ENCODE measurements at places on chromosomes 1 and 21. TPM values are rescaled to one million over a fixed set of nuclear protein-coding genes. Genes with fewer than 3 reads are reported as not detected.

- peaks cover 18% of the 10 kb centered on the region for H3K4me1 ChIP-seq
- no peak for DNase-seq
- no peaks in the 10 kb centered on the region for H3K27me3 ChIP-seq
- H3K4me3 ChIP-seq, result no peak overlapping the region
- no peaks in the 10 kb centered on the region for H3K36me3 ChIP-seq
Observed at GRCh38 chr1:155072531-155073289, 5.9 kb upstream of the EFNA3 start.

DNA sequence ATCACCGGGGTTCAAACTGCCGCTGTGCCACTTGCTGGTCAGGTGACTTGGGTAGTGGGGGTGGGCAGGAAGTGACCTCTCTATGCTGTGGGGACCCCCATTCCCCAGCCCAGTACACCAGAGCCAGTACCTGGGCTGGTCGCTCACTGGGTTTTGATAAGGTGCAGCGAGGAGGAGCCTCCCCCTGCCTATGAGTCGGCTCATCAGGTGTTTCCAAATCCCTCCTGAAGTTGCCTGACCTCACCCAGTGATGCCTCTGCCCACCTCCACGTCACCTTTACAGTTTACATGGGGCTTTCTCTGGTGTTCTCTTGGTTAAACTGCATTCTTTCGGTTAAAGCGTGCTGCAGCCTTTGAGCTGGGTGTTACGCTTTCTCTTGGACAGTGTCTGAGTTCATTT is 58.2 kb downstream of the ARHGEF10L start:
- no peak for DNase-seq
- H3K4me3 ChIP-seq, result no peak overlapping the region
- H3K4me1 ChIP-seq, result peaks cover 50% of the 10 kb centered on the region
- H3K27me3 ChIP-seq, result no peaks in the 10 kb centered on the region

- no peaks in the 10 kb centered on the region for H3K27me3 ChIP-seq
- no peak overlapping the region for H3K4me3 ChIP-seq
- DNase-seq, result no peak
- no peak overlapping the region for H3K27ac ChIP-seq
- no peaks in the 10 kb centered on the region for H3K36me3 ChIP-seq
- no peaks in the 10 kb centered on the region for H3K4me1 ChIP-seq
Observed at GRCh38 chr1:170471398-170472053, 60.4 kb upstream of the GORAB start.

DNA sequence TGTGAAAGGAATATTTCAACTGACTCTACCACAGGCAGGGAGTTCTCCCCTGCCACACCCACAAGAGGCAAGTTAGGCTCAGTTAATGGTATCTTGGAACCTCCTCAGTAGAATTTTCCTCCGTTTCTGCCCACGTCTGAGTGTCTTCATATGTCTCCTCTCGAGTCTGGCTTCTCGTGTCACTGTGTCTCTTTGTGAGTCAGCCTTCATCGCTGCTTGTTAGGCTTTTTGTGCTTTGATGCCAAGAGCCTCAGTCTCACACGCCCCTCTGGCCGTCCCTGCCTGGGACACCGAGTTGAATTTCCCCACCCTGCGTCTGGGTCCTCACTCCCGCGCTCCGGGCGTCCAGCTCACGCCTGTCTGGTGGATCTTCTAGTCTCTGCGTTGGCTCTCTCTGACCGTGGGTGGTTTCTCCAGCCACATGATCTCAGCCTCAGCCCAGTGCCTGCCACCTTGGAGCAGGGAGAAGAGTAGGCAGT is 125.7 kb upstream of the GADD45A start:
- peak overlapping the region; percentile 59 for H3K27ac ChIP-seq
- H3K4me1 ChIP-seq, result peaks cover 73% of the 10 kb centered on the region
- peak overlapping the region; percentile 49 for H3K4me3 ChIP-seq
- H3K27me3 ChIP-seq, result no peaks in the 10 kb centered on the region
- no peak for DNase-seq

DNA sequence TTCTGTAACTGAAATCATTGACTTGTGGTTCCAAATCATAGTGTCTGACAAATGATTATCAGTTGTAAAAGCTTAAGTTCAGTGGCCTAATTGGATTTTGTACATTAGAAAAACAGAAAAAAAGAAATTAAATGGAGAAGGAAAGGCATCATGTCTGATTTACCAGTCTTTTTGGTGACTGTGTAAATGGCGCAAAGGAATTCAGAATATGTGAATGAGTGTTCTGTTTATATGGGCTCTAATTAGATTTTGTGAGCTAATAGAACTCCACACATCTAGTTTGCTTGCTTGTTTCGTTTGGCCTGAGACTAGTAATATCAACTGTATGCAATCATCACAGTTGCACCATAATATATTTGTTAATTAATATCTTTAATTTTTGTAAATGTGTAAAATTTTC is 151.7 kb downstream of the PLA2G4A start:
- H3K4me3 ChIP-seq, result no peak overlapping the region
- DNase-seq, result no peak
- H3K36me3 ChIP-seq, result no peaks in the 10 kb centered on the region
- no peaks in the 10 kb centered on the region for H3K4me1 ChIP-seq
- H3K27ac ChIP-seq, result no peak overlapping the region

- H3K27ac ChIP-seq, result no peak overlapping the region
- DNase-seq, result no peak
- H3K4me3 ChIP-seq, result no peak overlapping the region
- H3K27me3 ChIP-seq, result no peaks in the 10 kb centered on the region
- peaks cover 32% of the 10 kb centered on the region for H3K4me1 ChIP-seq
Observed at GRCh38 chr1:92964316-92964715, 3.1 kb upstream of the DIPK1A start.

- no peak overlapping the region for H3K4me3 ChIP-seq
- no peak overlapping the region for H3K27ac ChIP-seq
- DNase-seq, result no peak
Observed at GRCh38 chr1:160453443-160453842, 53.1 kb downstream of the VANGL2 start.

DNA sequence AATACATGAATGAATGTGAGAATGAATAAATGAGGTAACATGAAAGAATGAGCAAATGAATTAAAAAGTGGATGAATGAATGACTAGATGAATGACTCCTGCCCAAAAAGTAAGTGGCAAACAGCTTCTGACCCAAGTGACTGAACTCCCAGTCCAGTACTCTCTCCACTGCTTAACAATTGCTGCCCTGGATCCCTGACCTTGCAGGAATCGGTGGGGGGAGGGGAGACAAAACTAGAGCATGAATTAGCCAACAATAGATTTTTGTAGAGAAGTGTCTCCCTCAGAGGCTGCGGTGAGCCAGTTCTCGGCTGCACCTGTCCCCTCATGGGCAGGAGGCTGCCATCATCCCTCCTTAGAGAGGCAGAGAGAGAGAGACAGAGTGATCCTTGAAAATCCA is 5.9 kb upstream of the GRIK3 start:
- no peaks in the 10 kb centered on the region for H3K36me3 ChIP-seq
- no peaks in the 10 kb centered on the region for H3K4me1 ChIP-seq

DNA sequence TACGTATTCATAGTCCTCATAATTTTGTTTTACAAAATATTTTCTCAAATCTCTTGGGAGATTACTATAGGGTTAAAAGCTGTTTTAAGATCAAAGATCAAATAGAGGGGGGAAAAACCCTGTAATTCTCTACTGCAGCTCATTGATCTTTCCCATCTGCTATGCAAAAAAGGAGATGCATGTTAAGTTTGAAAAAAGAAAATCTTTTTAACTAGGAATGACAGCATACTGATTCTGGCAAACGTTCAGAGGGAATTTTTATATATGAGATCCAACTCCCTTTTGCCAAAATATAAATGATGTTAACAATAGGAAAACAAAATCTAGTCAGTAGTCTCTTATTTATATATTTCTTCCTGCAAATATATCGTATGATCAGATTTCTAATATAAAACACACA is 69.1 kb downstream of the SMYD3 start:
- no peaks in the 10 kb centered on the region for H3K27me3 ChIP-seq
- no peaks in the 10 kb centered on the region for H3K36me3 ChIP-seq
- H3K4me3 ChIP-seq, result no peak overlapping the region
- no peak for DNase-seq
- no peaks in the 10 kb centered on the region for H3K4me1 ChIP-seq
- H3K27ac ChIP-seq, result no peak overlapping the region

GRCh38 chr1:79497193-79497773 is 490.8 kb upstream of the ADGRL4 start:
- H3K36me3 ChIP-seq, result no peaks in the 10 kb centered on the region
- DNase-seq, result no peak
- no peaks in the 10 kb centered on the region for H3K4me1 ChIP-seq
- no peaks in the 10 kb centered on the region for H3K27me3 ChIP-seq
- no peak overlapping the region for H3K4me3 ChIP-seq

- no peaks in the 10 kb centered on the region for H3K27me3 ChIP-seq
- peak overlapping the region; percentile 69 for H3K27ac ChIP-seq
- H3K36me3 ChIP-seq, result no peaks in the 10 kb centered on the region
Observed at GRCh38 chr1:206635978-206636345, 626 bp downstream of the DYRK3 start.

- no peak for DNase-seq
- H3K36me3 ChIP-seq, result no peaks in the 10 kb centered on the region
- H3K4me1 ChIP-seq, result no peaks in the 10 kb centered on the region
- no peak overlapping the region for H3K27ac ChIP-seq
Observed at GRCh38 chr1:206929524-206929923, 7.8 kb upstream of the FCMR start.

DNA sequence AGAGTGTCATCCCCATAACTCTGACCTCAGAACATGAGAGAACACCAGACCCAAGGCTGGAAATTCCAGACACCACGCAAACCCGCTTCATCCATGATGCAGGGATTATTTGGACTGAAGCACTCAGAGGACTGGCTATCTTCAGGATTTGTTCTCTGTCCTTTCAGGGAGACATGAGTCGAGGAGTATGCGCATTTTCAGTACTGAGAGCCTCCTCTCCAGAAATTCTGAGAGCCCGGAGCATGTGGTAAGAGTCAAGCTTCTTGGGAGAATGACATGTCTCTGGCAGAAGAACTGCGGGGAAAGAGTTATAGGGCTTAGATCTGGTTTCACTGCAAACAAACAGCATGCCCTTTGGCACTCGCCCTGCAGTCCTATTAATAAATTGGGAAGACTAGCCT is 6.9 kb downstream of the LAX1 start:
- H3K36me3 ChIP-seq, result no peaks in the 10 kb centered on the region
- no peaks in the 10 kb centered on the region for H3K27me3 ChIP-seq
- H3K4me1 ChIP-seq, result peaks cover 30% of the 10 kb centered on the region
- no peak overlapping the region for H3K4me3 ChIP-seq

- no peaks in the 10 kb centered on the region for H3K27me3 ChIP-seq
- no peaks in the 10 kb centered on the region for H3K36me3 ChIP-seq
- no peak for DNase-seq
- H3K4me1 ChIP-seq, result no peaks in the 10 kb centered on the region
- no peak overlapping the region for H3K27ac ChIP-seq
Observed at GRCh38 chr21:41055266-41055665, 112.7 kb upstream of the BACE2 start.

DNA sequence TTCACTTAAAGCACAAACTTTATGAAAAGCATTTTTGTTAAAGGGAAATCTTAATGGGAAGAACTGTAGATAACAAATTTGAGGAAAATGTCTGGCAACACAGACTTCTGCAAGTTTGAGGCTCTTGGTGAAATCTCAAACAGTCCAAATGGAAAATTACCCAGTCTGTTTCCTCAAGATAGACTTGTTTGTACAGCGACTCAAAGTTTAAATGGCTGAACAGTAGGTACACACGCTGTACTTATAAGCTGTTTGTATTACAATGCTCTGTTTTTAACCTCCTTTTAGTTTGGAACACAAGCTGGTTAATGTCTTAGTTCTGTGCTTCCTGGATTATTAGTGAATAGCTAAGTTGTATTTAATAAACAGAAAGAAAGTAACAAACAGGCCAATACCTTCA is 217.1 kb downstream of the NFIA start:
- H3K36me3 ChIP-seq, result no peaks in the 10 kb centered on the region
- peak overlapping the region; percentile 23 for H3K27ac ChIP-seq
- no peak for DNase-seq
- peak overlapping the region; percentile 34 for H3K4me3 ChIP-seq
- H3K4me1 ChIP-seq, result peaks cover 10% of the 10 kb centered on the region

The OR2L13 gene
- not detected for total RNA-seq

The PIGR gene
- total RNA-seq, result 1.1 TPM

The REN gene
- total RNA-seq, result 0.38 TPM

The PDPN gene
- 16.9 TPM for total RNA-seq

The FNDC5 gene
- total RNA-seq, result 0.76 TPM

The CACNA1S gene
- not detected for total RNA-seq

The TMEM183A gene
- 64.4 TPM for total RNA-seq
